ENCODE measurements at places on chromosomes 2 and 18.

DNA sequence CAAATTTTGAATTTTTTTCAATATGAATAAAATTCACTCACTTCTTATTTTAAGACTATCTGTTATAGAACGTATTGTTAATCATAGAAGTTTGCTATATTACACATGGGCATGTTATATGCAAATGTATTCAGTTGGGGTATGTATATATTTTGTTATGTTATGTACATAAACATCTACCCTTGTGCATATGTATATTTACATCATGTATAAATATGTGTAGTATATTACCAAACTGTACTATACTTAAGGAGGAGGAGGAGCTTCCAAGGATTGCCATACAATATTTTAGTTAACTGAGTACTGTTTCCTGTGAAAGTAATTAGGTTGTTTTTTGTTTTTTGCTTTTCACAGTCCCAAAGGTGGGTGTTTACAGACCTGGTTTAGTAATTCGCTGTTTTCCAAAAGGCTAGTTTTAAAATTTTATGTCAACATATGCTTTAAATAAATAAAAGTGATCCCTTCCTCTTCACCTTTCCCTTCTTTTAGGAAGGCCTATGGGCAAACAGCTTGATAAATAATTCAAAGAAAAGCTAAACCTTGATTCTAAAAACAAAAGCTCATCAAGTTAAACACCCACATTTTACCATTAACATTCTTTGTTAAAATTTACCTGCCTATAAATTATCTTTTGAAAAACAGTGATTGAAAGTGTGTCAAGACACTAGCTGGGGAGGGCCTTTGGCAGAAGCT is 12.9 kb upstream of the POU3F3 start:
- no peak for DNase-seq

- no peak for DNase-seq
Observed at GRCh38 chr2:10016802-10017258, 26.5 kb upstream of the KLF11 start.

- no peak for DNase-seq
Observed at GRCh38 chr2:117956036-117956796, 57.7 kb downstream of the CCDC93 start.

GRCh38 chr2:201735486-201735885 is 37.0 kb upstream of the MPP4 start:
- DNase-seq = no peak

DNA sequence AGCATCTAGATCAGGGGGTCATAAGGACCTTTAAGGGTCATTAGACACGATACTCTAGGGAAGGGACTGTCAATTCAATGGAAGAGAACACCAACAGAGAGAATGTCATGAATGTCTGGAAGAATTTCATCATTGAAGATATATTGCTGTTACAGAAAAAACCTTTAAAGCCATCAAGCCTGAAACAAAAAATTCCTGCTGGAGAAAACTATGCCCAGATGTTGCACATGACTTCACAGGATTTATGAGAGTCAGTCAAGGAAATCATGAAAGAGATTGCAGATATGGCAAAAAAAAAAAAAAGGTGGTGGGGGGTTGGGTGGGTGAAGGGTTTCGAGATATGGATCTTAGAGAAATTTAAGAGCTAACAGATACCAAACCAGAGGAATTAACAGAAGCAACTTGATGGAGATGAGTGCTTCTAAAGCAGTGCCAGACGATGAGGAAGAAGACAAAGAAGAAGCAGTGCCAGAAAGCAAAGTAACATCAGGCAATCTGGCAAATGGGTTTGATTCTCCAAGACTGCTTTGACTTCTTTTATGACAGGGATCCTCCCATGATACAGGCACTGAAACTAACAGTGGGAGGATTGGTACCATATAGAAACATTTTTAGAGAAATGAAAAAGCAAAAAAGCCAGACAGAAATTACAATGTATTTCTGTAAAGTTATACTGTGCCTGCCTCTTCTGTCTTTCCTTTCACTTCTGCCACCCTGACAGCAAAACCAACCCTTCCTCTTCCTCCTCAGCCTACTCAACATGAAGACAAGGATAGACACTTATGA is 28.5 kb downstream of the MAP4K3 start:
- DNase-seq = no peak

GRCh38 chr2:5926871-5927512 is 234.8 kb downstream of the SOX11 start:
- DNase-seq = no peak

DNA sequence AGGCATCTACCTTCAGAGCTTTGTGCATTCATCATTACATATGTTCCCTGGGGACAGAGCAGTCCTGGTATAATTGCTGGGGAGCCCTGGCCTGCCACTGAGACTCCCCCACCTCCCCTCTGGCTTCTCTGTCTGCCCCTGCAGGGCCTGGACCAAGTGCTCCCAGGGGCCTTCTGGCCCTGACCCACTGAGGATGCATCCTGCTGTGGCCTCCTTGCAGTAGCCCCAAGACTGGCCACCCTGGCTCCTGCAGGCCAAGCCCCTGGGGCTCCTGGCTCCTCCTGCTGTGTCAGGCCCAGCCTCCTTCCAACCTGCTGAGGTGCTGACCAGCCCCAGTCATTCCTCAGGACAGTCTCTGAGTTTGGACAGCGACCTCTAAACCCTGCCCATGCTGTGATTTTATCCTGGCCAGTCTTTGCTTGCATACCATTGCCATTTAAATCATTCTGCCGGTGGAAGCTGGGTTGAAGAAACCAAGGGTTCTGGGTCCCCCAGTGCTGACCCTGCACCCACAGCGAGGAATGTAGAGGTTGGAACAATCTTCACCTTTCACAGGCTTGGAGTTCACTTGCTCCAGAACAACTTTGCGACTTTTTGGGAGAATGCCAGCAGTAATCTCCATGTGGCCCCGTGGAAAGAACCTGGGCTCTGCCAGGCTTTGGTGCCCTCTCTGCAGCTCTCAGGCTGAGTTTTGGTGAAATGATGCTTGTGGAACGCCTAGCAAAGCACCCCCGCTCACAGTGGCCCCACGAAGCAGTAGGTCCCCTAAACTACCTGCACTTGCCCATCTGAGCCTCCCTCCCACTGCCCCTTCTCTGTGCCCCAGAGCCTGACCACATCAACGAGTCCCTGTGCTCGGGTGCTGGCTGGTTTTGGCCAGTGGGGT is 167.3 kb upstream of the GLI2 start:
- no peak for DNase-seq

- no peak for DNase-seq
Observed at GRCh38 chr2:152051436-152051835, 47.4 kb downstream of the CACNB4 start.

GRCh38 chr2:125125902-125126301 is 1100.8 kb downstream of the CNTNAP5 start:
- DNase-seq = no peak

- no peak for DNase-seq
Observed at GRCh38 chr2:199431746-199432213, 26.0 kb downstream of the SATB2 start.

- no peak for DNase-seq
Observed at GRCh38 chr2:48588745-48589144, 28.9 kb upstream of the GTF2A1L start.

GRCh38 chr2:47720559-47720958 is 62.4 kb upstream of the MSH6 start:
- no peak for DNase-seq

DNA sequence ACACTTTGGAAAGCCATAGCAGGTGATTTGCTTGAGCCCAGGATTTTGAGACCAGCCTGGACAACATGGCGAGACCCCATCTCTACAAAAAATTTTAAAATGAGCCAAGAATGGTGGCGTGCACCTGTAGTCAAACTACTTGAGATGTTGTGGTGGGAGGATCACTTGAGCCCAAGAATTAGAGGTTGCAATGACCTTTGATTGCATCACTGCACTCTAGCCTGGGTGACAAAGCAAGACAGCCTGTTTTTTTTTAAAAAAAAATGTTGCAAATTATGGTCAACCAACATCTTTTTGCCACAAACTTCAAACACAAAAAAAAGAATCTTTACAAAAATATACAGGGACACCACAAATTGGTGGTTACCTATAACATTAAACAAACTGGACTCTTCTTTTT is 40.3 kb downstream of the MEX3C start:
- DNase-seq = no peak

DNA sequence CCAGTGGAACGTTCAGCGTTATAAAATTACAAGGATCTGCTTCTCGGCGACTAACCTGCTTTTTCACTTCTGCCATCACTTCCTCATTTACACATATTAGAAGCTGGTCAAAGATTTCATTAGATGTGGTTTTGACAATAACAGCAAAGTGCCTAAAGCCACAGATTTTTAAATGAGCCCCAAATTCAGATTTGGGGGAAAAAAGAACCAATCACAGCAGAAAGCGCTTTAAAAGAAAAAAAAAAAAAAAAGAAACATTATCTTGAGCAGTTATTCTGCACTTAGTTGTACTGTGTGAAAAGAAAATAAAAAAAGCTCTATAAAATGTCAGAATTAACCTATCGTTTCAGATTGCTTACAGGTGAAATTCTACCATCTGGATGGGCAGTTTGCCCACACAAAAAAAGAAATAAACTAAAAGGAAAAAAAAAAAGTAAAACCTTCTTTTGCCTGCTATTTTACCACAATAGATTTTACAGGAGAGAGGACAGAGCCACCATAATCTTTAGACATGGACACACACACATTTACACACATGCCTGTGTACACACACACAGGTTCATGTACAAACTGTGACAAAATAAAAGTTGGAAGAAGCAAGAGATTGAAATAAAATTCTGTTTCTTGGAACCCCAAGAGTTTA is 167.2 kb downstream of the TCF4 start:
- DNase-seq = no peak

DNA sequence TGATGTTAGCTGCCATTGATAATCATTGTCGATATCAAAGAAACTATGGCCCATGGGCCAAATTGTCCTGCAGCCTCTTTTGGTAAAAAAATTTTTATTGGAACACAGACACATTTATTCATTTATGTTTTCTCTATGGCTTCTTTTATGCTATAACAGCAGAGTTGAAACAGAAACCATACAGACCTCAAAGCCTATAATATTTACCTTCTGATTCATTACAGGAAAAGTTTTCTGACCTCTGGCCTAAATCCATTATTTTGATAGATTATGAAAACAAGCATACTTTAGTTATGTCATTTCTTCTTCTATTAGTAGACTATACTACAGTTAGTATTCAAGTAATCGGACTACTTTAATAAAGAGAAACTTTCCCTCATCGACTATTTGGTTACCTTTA is 349.7 kb upstream of the GALNT5 start:
- DNase-seq = no peak

DNA sequence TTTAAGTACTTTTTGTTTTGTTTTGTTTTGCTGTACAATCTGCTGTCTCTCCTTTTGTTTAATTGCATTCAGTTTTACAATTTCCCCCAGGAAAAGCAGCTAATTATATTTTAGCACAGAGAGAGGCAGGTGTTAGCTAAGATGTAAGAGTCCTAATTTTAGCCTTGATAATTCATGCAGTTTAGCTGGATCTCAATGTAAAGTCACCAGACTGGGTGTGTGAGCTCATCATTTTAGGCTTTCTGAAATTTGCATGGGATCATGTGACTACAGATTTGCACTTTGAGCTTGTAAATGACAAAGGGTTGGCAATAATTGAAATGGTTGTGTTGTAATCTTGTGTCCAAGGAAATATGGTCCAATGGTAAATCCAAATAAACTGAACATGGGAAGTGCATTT is 68.5 kb downstream of the ETAA1 start:
- no peak for DNase-seq

DNA sequence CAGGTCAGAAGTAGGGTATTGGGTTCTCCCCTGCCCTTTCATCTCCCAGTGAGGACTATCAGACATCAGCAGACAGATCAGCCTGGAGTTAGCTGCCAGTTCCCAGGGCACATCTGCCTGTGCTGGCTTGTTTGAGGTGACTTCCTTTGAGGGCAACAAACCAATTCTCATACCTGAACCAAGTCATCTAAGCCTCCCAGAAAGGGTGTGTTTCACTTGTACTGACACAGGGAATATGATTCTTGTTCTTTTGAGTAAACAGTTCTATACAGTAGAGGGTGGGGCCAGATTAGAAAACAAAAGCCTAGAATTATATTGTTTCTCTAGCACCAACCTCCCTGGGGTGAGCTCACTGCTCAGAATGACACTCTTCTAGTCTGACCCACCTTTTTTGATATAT is 591.9 kb downstream of the SLC4A3 start:
- no peak for DNase-seq

GRCh38 chr2:18896125-18896764 is 306.9 kb upstream of the NT5C1B start:
- no peak for DNase-seq

GRCh38 chr2:36677386-36677785 is 19.1 kb upstream of the VIT start:
- DNase-seq = no peak

GRCh38 chr2:177272765-177273164 is 8.2 kb upstream of the NFE2L2 start:
- no peak for DNase-seq

DNA sequence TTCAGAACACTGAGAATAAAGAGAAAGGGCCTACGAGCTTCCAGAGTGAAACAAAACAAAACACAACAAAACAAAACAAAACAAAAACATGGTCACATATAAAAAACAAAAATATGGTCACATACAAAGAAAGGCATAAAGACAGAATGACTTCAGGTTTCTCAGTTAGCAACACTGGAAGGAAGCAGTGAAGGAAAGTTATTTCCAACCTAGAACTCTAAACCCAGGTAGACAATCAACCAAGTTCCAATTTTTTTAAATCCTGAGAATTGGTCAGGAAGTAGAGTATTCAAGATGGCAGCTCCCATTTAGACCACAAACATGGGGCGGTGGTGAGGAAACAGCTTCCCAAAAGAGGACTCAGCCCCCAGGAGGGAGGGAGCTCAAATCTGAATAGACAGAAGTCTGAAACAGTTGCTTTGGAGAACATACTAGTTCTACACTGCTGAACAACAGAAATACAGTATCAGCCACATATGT is 9.1 kb downstream of the DRC1 start:
- DNase-seq = no peak

DNA sequence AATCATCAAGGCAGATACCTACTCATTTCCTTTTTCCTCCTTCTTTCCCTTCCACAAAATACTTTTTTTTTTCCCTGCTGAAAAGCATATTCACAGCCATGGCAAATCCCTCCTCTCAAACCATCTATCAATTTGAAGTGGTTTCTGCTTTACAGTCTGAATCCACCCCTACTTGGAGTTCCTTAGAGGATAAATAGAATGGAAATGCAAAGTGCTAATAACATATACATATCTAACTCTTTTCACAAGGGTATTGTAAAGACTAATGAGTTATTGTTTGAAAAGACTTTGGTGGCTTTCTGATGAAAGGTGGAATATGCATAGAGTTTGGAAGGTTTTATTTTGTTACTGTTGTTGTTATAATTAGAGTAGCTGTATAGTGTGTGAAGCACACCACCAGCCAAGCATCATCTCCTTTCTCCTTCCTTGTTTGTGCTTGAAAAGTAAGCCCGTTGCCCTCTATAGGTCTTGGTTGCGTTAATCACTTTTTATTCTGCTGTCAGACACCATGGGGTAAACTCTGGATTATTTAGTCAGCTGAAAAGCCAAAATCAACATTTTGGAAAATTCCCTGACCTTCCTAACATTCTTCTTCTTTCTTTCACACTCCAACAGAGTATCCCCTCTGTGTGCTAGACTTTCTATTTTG is 2126.9 kb upstream of the CELF4 start:
- no peak for DNase-seq

Data from activated naive CD4-positive, alpha-beta T cell (primary cell).